ENCODE measurements at places on chromosomes 3 and 15.

DNA sequence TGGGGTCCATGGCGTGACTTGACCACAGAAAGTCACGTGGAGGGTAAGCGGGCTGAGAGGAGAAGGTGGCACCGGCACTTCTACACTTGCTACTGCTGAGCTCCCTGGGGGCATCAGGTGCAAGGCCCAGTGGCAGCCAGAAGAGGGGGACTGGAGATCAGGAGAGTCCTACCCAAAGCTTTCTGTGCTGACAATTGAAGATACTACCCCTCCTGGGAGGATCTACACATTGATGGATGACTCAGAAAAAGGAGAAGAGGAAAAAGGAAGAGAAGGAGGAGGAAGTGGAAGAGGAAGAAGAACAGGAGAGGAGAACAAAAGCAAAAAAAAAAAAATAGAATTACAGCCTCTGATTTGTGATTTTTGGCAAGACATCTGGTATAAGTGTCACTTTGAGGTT, 41.2 kb downstream of the MYO5C start:
- peak; percentile 33 for DNase-seq

DNA sequence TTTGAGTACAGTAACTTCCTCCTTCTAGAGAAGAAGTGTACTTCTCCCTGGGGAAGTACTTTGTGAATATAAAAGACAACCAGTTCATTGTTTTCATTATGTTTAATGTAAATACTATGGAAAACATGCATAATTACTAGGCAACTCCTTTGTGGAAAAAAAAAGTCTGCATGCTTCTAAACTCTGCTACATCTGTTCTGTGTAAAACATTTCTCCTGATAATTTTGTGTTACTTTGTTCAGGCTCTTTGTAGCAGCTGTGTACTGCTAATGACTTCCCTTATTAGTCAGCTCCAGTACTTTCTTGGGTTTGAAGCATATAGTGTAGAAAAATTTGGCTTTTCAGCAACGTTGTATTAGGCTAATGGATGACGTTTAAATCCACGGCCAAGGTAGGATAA, 111.6 kb downstream of the FEZF2 start:
- no peak for DNase-seq

GRCh38 chr3:172749230-172749965, 1.1 kb upstream of the ECT2 start:
- no peak for DNase-seq

GRCh38 chr15:65634356-65634755, 12.6 kb downstream of the SLC24A1 start:
- DNase-seq, result no peak

GRCh38 chr15:89946681-89947299, 34.0 kb upstream of the ARPIN start:
- no peak for DNase-seq

DNA sequence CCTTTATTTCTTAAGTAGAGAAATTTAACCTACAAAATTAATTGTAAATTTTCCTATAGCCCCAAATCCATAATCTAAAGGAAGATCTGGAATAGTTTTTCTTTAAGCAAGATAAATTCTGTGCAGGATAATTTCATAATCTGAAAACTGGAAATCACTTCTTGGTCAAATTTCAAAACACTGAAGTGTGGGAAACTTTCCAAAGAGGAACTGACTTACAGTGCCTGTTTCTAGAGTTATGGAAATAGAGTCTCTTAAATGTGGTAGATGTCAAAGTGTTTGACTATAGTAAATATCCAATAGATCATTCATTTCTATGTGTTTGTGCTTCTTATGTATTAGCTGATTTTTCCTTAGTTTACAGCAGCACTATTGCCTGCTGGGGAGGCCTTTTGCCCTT, 1.6 kb upstream of the P2RY13 start:
- DNase-seq, result no peak

- no peak for DNase-seq
Measured at GRCh38 chr15:66721501-66721937, 19.5 kb downstream of the SMAD6 start.

- DNase-seq, result no peak
Measured at GRCh38 chr15:91609231-91609630, 244.3 kb upstream of the SLCO3A1 start.

DNA sequence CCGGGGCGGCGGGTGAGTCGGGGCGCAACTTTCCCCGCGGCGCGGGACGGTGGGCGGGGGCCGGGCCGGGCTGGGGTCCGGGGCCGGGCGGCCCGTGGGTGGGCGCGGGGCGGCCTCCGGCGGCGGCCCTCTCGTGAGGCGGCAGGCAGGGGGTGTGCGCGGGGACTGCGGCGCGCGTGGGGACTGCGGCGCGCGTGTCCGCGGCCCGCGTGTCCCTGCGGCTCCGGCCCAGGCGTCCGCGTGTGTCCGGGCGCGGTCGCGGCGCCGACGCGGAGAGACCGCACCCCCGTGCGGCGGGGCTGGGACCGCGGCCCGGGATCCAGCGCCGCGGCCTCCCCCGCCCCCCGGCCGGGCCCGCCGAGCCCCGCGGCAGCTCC, 349 bp downstream of the PLXNA1 start:
- DNase-seq, result peak; percentile 39

- DNase-seq, result no peak
Measured at GRCh38 chr3:49346797-49347251, 7.0 kb upstream of the USP4 start.

DNA sequence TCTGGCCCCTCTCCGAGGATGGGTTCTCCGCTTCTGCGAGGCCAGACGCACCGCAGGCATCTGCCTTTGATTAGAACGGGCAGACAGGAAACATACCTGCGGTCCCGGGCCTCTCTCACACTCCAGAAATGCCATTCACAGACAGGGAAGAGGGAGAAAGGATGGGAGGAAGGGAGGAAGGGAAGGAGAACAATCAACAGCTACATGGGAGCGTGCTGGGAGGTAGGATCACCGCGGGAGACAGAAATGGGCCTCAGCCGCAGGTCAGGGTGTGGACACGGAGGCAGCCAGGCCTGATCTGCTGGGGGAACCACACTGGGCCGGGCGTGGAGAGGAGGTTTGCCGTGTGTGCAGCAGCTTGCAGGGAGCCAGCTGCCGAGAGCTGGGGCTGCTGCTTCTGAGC, 90.7 kb upstream of the RGMA start:
- DNase-seq, result no peak

GRCh38 chr3:122988508-122988907, 39.1 kb downstream of the SEMA5B start:
- DNase-seq, result no peak
